Stomach (tissue), 19 donors: ENCODE measurements at places on chromosomes 13 and 19. TPM values are rescaled to one million over a fixed set of nuclear protein-coding genes. Genes with fewer than 3 reads are reported as not detected.
A peak's percentile ranks its signal among the peaks of the same experiment; 100 is the strongest.

DNA sequence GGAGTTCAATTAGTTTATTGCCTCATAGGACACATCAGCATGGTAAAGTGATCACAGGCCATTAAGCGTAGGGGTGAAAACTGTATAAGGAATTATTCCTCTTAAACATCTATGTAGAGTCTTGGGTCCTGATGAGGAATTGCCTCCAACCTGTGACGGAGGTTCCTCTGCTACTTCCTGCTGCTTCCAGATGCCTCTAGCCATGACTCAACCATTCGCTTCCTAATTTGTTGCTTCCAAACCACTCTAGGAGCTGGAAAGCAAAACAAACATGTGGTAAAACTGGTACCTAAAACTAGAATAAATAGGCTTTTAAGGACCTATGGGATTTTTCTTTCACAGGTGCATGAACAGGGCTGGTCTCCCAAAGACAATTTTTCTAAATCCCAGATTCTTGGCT, 253.8 kb downstream of the KLF12 start:
- no peaks in the 10 kb centered on the region for H3K36me3 ChIP-seq
- H3K4me3 ChIP-seq, result no peak overlapping the region
- no peak for DNase-seq
- H3K27ac ChIP-seq, result no peak overlapping the region

GRCh38 chr13:100789481-100789880, 114.9 kb upstream of the TMTC4 start:
- H3K27ac ChIP-seq, result no peak overlapping the region
- no peak overlapping the region for H3K4me3 ChIP-seq
- DNase-seq, result peak; percentile 28
- no peaks in the 10 kb centered on the region for H3K36me3 ChIP-seq

GRCh38 chr13:33244210-33244906, 41.2 kb downstream of the STARD13 start:
- H3K4me1 ChIP-seq, result no peaks in the 10 kb centered on the region
- H3K27me3 ChIP-seq, result no peaks in the 10 kb centered on the region
- no peaks in the 10 kb centered on the region for H3K36me3 ChIP-seq
- no peak overlapping the region for H3K27ac ChIP-seq
- DNase-seq, result no peak
- H3K4me3 ChIP-seq, result no peak overlapping the region

DNA sequence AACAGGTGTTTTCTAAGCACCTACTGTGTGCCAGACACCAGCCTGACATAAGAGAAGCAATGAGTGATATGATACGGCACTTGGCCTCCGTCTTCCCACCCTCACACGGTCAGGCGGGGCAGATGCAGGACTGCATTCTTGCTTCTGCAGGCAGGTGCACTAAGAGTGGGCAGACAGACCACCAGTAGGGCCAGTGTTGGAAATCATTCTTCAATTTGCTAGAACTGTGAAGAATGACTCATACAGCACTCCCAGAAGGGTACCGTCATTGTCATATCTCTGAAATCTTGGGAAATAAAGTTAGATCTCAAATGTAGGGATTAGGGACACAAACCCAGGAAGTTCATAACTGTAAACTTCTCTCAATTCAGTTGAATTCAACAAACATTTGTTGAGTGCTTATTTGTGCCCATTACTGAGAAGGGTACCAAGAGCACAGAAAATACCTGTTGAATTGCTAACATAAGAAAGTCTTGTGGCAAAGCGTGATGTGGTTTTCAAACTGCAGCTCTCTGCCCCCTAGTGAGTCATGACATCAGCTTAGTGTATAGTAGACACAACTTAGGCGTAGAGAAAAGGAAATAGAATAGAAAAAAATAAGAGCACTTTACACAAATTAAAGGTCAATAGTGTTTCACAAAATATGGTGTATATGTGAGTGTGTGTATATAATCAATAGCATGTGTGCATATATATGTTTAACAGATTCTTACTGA, 76.1 kb downstream of the TEX26 start:
- no peak overlapping the region for H3K4me3 ChIP-seq
- H3K27ac ChIP-seq, result no peak overlapping the region
- no peaks in the 10 kb centered on the region for H3K4me1 ChIP-seq
- no peaks in the 10 kb centered on the region for H3K36me3 ChIP-seq

DNA sequence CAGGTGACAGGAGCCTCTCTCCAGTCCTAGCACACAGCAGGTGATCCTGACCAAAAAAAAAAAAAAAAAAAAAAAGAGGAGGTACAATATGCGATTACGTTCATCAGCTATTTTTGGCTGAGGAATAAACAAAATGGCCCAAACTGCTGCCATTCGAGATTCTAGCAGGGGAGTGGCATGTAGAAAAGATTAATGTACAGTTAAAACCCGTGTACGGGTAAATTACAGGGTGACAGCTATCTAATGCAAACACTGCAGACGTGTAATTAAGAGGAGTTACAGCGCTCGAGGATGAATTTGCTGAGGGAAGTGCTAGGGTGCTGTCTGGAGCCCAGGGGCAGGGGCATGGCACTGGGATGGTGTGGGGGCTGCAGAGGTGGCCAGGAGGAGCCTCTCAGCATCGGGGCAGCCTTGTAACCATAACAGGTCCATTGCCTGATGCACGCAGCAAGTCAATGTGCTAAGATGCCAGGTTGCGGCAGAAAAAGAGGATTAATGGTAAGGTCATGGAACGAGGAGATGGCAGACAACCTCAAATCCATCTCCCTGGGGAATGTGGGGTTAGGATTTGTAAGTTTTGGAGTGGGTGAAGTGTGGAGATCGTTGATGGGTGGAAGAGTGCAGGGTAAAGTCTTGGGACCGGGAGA, 17.4 kb downstream of the CHST8 start:
- peak; percentile 14 for DNase-seq
- peaks cover 11% of the 10 kb centered on the region for H3K4me1 ChIP-seq
- no peak overlapping the region for H3K4me3 ChIP-seq
- H3K36me3 ChIP-seq, result no peaks in the 10 kb centered on the region
- H3K27me3 ChIP-seq, result no peaks in the 10 kb centered on the region

- no peak overlapping the region for H3K4me3 ChIP-seq
- DNase-seq, result peak; percentile 53
- H3K36me3 ChIP-seq, result no peaks in the 10 kb centered on the region
- H3K27ac ChIP-seq, result no peak overlapping the region
Observed at GRCh38 chr13:96946709-96947311, 47.5 kb downstream of the OXGR1 start.

DNA sequence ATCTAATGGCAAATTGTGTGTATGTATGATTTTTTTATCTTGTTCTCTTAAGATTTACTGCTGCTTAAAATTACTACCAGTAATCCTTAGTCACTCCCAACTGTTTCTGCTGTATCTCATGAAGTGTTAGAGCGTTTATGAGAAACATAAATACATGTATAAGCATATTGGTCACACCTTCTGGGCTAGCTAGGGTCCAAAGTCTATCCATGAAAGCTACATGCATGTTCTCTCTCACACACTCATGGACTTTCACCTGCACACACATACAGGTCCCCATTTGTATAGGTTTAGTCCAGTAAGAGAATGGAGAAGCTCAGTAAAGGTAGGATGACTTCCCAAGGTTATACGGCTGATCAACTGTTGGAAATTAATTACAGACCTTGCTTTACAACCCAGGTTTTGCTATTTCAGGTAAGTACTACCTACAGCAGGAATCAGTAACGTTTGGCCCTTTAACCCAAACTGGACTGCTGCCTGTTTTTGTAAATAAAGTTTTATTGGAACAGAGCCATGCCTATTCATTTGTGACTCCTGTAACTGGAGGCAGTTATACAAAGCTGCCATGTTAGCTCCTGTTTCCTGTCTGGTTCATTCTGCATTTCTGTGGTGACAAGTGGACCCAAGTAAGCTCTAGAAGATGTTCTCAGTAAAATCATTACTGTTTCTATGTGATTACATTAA, 15.3 kb downstream of the METTL21C start:
- DNase-seq, result peak; percentile 21
- H3K27me3 ChIP-seq, result no peaks in the 10 kb centered on the region
- no peak overlapping the region for H3K27ac ChIP-seq
- no peaks in the 10 kb centered on the region for H3K4me1 ChIP-seq
- peaks cover 18% of the 10 kb centered on the region for H3K36me3 ChIP-seq

DNA sequence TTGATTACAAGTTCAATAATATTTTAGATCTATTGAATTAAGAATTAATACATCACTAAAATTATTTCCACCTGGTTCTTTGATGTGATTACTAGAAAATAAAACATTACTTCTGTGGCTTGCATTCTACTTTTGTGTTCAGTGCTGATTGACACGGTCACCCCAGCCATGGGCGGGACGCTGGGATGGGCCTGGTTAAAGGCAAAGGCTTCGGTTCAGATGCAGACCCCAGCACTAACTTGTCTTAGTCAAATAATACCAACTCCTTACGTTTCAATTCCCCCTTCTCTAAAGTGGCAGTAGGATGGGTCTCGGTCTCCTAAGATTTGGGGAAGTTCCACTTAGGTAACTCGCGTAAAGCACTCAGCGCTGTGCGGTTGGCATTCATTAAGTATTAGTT, 144.9 kb downstream of the URI1 start:
- no peaks in the 10 kb centered on the region for H3K36me3 ChIP-seq
- DNase-seq, result no peak
- no peak overlapping the region for H3K27ac ChIP-seq
- H3K27me3 ChIP-seq, result peaks cover 38% of the 10 kb centered on the region

GRCh38 chr19:47417107-47417745, 2.1 kb downstream of the MEIS3 start:
- H3K27ac ChIP-seq, result no peak overlapping the region
- H3K27me3 ChIP-seq, result peaks cover 96% of the 10 kb centered on the region
- peaks cover 40% of the 10 kb centered on the region for H3K4me1 ChIP-seq
- no peak for DNase-seq

GRCh38 chr19:12983542-12984142, 11.6 kb upstream of the NFIX start:
- DNase-seq, result peak; percentile 86
- peaks cover 35% of the 10 kb centered on the region for H3K4me1 ChIP-seq
- H3K27ac ChIP-seq, result no peak overlapping the region
- peak overlapping the region; percentile 29 for H3K4me3 ChIP-seq

- no peak overlapping the region for H3K27ac ChIP-seq
- H3K36me3 ChIP-seq, result no peaks in the 10 kb centered on the region
- DNase-seq, result no peak
- H3K27me3 ChIP-seq, result no peaks in the 10 kb centered on the region
- no peaks in the 10 kb centered on the region for H3K4me1 ChIP-seq
Observed at GRCh38 chr13:64884976-64885375, 2345.2 kb downstream of the PCDH9 start.

DNA sequence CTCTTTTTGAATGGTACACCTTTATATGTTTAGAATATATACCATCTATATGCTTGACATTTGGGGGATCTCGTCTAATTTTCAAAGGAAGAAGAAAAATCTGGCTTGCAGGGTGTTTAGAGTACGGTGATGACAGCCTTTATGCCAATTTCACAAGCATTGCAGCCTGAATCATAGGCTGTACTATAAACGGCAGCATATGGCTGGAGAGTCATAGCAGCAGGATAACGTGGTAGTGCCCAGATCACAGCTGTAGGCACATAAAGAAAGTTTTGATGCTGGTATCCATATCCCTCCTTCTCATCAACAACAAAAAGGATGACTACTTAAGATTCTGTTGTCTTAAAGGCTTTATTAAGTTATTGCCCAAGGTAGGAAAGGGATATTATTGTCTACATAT, 253.0 kb downstream of the PCDH9 start:
- H3K4me1 ChIP-seq, result no peaks in the 10 kb centered on the region
- no peak overlapping the region for H3K27ac ChIP-seq
- H3K27me3 ChIP-seq, result no peaks in the 10 kb centered on the region
- no peak overlapping the region for H3K4me3 ChIP-seq

DNA sequence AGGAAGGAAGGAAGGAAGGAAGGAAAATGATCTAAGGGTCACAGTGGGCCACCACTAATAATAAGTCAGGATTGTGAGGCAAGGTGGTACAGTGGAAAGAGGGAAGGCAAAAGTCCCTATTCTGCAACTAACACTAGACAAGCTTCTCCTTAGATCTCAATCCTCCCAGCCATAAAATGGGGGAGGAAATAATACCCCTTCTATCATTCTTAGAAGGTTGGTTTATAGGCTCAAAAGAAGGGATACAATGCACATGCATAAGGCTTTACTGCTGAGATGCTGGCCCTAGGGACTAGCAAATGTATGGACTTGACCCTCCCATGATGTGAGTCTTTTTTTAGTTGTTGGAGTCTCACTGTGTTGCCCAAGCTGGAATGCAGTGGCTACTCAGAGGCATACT, 167.7 kb upstream of the ZNF507 start:
- H3K4me1 ChIP-seq, result no peaks in the 10 kb centered on the region
- no peaks in the 10 kb centered on the region for H3K27me3 ChIP-seq
- H3K27ac ChIP-seq, result no peak overlapping the region
- no peak for DNase-seq
- no peaks in the 10 kb centered on the region for H3K36me3 ChIP-seq

DNA sequence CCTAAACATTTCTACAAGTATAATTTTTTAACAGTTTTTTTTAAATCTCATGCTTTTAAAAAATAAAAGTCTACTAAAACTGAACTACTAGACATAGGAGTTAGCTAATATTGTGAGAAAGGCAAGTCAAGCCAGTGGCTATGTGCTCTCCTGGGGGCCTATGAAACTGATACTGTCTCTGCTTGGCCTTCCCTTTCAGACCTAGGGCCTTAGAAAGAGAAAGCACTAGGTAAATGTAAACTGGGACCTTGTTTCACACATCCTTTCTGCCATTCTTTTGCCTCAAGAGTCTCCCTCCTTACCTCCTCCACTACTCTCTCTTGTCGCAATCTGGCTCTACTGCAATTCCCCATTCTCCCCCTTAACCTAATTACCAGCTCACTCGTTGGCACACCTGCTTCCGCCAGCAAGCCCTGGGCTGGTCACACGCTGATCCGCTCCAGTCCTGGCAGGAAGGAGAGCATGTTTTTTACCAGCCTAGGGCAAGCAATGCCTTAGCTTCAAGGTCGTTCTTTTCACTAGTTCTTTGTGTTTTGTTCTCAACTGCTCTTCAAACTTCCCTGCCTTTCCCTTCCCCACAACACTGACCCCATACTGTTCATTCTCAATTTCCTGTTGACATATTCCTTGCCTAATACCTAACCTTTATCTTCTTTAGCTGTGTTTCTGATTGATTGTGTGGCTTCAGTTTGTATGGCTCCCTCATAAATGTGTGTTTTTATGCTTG, 23.1 kb downstream of the TBC1D4 start:
- no peak overlapping the region for H3K4me3 ChIP-seq
- H3K27me3 ChIP-seq, result no peaks in the 10 kb centered on the region
- DNase-seq, result peak; percentile 81
- peak overlapping the region; percentile 58 for H3K27ac ChIP-seq
- no peaks in the 10 kb centered on the region for H3K36me3 ChIP-seq
- peaks cover 9% of the 10 kb centered on the region for H3K4me1 ChIP-seq

DNA sequence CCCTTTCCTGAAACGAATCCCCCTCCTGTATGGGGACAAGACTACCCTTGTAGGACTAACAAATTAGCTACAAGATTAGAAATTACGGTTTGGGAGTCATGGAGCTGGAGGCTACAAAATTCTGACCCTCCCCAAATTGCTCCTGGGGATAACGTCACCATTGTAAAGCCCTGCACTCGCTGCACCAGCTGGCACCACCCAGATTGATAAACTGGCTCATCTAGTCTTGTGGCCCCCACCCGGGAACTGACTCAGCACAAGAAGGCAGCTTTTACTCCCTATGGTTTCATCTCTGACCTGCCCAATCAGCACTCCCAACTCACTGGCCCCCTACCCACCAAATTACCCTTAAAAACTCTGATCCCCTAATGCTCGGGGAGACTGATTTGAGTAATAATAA, 150.6 kb upstream of the TSC22D1 start:
- DNase-seq, result no peak
- no peak overlapping the region for H3K27ac ChIP-seq
- H3K27me3 ChIP-seq, result no peaks in the 10 kb centered on the region
- H3K36me3 ChIP-seq, result no peaks in the 10 kb centered on the region

The ZNF570 gene
- total RNA-seq, result 6.7 TPM

The RNF113B gene
- total RNA-seq, result not detected

The RYR1 gene
- total RNA-seq, result 0.14 TPM

The N4BP2L1 gene
- 28.8 TPM for total RNA-seq

The IL11 gene
- not detected for total RNA-seq

The ATP4A gene
- total RNA-seq, result 236 TPM

The CLDN10 gene
- not detected for total RNA-seq

The MAB21L1 gene
- 1.0 TPM for total RNA-seq
